Gastrocnemius medialis (tissue), 4 donors: ENCODE measurements at places on chromosomes 16 and 17. TPM values are rescaled to one million over a fixed set of nuclear protein-coding genes. Genes with fewer than 3 reads are reported as not detected.

The KRT31 gene
- total RNA-seq = 0.71 TPM

DNA sequence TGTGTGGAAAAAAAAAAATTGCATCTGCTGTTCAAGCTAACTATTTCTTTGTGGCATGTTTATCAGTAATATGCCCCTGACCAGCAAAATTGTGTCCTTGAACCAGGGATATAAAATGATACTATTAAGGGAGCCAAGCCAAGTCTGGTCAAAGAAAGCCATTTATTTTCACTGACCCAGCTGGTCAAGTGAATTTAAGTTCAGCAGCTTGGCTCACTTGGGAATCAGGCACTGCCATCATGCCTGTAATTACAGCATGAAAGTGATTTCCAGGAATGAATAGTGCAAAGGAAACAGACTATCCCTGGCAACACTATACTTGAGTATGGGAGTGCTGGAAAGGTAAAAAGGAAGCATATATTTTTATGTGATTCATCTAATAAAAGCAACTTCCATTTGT, 934.6 kb upstream of the CDH8 start:
- no peak for DNase-seq

The CCL16 gene
- not detected for total RNA-seq

- DNase-seq = no peak
Observed at GRCh38 chr16:47467501-47467900, 6.4 kb downstream of the PHKB start.

The TNRC6C gene
- total RNA-seq = 6.9 TPM

The TIMP2 gene
- total RNA-seq = 20.4 TPM

DNA sequence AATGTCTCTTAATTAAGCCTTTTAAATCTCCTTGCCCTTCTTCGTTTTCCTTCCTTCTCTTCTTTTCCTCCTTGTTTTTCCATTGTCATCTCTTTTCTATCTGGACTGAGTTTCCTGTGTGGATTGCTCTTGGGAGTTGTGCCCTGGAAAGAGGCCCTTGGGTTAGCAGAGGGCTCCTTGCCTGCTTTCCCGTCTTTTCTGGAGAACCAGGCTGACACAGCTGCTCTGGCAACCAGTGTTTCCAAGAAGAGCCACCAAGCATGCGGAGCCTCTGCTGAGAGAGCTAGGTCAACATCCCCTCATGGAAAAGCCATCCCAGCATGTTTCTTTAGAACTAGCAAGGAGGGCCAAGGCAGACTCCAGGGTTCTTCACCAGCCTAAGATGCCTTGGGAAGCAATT, 75.4 kb downstream of the HLF start:
- DNase-seq = no peak

The SP6 gene
- total RNA-seq = not detected

The ZFHX3 gene
- total RNA-seq = 14.0 TPM

The MT1G gene
- 4.6 TPM for total RNA-seq

DNA sequence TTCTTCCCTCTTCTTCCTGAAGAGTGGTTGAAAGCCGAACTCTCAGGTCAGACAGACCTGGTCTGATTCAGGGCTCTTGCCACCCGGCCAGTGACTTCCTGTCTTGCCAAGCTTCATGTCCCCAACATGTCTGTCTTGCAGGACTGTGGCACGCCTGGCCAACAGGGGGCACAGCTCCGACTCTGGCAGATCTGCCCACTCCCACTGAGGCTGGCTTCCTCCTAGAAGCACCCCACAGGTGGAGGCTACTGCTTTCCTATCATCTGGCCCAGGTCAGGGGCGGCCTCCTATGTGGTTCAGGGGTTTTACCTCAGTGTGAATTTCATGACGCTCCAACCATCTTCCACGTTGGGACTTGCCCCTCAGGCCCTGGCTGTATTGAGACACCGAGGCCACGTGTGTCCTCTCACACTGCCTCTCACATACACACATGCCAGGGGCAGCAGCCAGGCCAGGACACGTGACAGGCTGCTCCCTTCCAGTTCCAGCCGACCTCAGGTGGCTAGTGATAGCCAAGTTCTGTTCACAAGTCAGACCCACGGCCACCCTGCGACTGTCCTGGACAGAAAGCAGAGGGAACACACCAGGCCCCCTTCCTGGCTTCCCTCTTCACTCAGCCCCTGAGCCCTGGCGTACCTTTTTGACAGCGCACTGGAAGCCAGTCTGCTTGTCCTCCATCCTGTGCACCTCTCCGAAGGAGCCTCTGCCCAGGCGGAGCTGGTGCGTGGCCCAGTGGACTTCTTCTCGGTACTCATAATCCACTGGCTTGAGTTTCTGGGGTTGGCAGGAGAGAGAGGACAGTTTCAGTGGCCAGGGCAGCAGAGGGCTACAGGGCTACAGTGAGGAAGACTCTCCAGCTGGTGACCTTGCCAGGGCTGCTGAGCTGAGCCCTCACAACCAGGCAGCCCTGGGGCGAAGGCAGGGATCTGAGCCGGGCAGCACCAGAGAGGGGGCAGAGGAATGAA, 22.6 kb upstream of the SPATA32 start:
- peak; percentile 94 for DNase-seq

DNA sequence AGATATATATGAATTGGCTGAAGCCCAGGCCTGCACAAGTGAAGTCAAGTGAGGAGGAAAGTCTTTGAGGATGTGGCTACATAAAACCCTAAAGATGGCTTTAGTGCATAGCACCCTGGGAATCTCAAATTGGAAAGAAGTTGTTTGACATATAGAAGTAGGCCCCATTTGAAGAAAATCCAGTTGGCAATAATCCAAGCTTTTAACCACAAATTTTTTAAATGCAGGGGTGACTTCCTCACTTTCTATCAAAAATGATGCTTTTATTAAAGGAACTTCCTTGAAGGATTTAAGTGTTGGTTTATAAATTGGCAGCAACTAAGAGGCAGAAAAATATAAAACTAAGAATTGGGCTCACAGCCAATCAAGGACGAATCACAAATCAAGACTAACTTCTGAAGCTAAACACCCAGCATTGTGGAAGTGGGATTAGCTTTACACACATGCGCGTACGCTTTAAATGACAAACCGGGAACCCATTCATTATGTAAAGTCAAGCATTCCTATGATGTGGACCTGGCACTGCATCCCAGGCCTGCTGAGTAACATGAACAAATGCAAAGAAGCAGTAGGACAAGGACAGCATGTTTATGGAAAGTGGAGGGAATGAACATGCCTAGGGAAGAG, 63.3 kb downstream of the NOG start:
- no peak for DNase-seq

GRCh38 chr16:14014284-14014625, 56.9 kb upstream of the MRTFB start:
- no peak for DNase-seq

The CDIP1 gene
- 23.8 TPM for total RNA-seq

The FBXL16 gene
- total RNA-seq = not detected

GRCh38 chr17:8585911-8586310, 44.6 kb downstream of the MYH10 start:
- DNase-seq = no peak

DNA sequence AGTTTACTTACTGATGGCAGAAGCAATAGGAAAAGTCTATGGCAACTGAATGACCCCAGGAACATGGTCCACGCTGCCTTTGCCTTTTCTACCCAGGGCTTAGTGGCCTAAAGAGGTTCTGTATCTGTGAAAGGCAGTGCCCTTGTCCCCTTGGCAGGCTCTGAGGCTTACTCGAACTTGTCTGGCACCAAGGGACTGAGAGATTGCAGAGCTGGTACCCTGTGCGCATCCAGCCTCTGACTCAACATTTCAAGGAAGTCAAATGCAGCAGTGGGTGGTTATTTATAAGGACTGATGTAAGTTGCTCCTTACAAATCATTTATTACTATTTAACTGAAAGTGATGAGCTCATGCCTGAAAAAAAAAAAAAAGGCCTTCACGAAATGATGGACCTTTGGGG, 299.9 kb upstream of the MYOCD start:
- DNase-seq = no peak

DNA sequence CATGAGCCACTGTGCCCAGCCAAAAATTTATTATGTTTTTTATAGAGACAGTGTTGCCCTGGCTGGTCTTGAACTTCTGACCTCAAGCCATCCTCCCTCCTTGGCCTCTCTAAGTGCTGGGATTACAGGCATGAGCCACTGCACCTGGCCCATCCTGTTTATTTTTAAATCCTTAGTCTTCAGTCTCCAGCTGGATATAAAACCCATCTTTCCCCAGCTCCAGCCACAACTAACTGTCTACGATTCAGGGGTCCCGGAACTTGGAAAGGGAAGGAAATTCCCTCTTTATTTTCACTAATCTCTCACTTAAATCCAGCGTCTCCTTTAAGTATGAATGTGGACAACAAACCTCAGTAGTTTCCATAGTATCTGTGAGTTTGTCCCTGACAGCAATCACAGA, 62.2 kb downstream of the IQCK start:
- DNase-seq = no peak

- DNase-seq = no peak
Observed at GRCh38 chr16:25546791-25547190, 145.0 kb upstream of the HS3ST4 start.

The SLC16A13 gene
- 0.49 TPM for total RNA-seq

The CSH1 gene
- total RNA-seq = not detected
